ENCODE measurements at places on chromosomes 11 and 22.

GRCh38 chr11:115502636-115503082, 1.6 kb downstream of the CADM1 start:
- DNase-seq = no peak

- DNase-seq = peak; percentile 27
These were observed 6.3 kb downstream of the GRK2 start for GRCh38 chr11:67272327-67273259.

GRCh38 chr11:4607096-4607495, 935 bp downstream of the TRIM68 start:
- DNase-seq = no peak

GRCh38 chr11:123356539-123356938, 73.5 kb upstream of the GRAMD1B start:
- DNase-seq = no peak

DNA sequence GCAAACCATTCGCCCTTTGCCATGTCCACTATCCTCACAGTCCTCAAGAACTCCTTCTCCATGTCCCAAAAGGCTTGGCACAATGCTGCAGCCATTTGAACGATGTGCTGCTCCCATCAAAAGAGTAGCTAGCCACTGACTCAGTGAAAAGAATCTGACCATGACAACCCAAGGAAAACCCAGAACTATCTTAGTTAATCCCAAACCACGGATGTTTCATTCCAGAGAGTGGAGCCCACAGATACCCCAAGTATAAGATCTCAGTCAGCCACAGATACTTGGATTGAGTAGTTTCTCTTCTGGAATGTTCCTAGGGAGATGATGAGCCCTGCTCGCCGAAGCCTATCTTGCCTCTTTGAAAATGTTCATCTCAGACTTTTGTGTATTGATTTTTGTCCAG, 176.9 kb downstream of the NAV2 start:
- no peak for DNase-seq

DNA sequence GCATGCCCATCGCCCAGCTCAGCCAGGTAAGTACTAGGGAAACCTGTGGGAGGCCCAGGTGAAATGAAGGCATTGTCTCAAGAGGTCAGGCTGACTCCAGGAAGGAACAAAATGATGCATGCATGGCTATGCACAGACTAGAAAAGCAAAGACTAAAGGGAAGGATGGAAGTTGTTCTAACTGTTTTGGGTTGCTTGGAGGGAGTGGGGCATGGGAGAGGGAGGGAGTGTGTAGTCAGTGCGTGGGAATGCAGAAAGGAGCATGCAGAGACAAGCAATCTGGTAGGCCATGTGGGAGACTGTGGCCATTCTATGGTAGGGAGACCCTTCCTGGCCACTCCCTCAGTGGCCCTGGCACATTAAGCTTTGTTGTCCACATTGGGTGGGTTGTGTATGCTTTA, 2.9 kb downstream of the MICAL3 start:
- DNase-seq = no peak

DNA sequence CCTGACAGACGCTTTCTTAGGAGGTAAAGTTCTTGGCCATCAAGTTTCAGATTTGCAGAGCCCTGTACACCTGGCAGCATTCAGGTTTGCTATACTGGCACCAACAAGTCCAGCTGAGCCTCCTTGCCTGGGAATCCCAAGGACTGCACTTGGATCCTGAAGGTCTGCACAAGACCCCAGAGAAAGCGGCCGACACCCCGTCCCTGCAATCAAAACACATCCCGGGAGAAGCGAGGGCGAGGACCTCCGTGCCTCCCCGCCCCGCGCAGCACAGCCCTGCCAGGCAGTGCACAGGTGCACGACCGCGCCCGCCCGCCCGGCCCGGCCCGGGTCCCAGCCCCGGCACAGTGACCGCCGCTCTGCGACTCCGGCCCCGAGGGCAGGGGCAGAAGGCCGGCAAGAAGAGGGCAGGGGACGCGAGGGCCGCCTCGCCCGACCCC, 559 bp downstream of the MRTFA start:
- DNase-seq = no peak

DNA sequence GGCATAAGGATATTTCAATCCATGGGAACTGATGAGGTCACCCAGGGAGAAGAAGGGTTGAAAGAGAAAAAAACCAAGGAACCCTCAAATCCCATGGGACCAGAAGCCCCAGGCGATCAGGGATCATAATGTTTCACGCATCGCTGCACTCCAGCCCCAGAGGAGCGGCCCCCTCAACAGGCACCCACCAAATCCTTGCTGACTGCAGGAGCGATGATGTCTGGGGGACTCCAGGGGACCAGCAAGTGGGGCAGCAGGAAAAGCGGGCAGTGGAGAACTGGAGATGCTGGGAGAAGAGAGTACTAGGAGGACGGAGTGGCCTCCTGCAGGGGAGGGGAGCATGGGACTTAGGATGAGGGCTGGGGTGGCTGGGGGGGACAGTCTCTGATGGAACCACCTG, 47.7 kb upstream of the LINC01488 start:
- DNase-seq = no peak

DNA sequence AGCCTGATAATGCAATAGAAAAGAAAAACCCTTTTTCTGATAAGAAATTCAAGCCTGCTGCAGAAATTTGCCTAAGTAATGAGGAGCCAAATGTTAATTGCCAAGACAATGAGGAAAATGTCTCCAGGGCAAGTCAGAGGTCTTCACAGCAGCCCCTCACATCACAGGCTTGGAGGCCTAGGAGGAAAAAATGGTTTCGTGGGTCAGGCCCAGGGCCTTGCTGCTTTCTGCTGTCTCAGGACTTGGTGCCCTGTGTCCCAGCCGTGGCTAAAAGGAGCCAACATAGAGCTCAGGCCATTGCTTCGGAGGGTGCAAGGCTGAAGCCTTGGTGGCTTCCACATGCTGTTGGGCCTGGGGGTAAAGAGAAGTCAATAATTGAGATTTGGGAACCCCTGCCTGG, 131.3 kb downstream of the LARGE1 start:
- DNase-seq = no peak

GRCh38 chr11:60194511-60194910, 11.6 kb upstream of the MS4A6A start:
- no peak for DNase-seq

- no peak for DNase-seq
These were observed 9.0 kb upstream of the TMEM121B start for GRCh38 chr22:17130199-17130598.

DNA sequence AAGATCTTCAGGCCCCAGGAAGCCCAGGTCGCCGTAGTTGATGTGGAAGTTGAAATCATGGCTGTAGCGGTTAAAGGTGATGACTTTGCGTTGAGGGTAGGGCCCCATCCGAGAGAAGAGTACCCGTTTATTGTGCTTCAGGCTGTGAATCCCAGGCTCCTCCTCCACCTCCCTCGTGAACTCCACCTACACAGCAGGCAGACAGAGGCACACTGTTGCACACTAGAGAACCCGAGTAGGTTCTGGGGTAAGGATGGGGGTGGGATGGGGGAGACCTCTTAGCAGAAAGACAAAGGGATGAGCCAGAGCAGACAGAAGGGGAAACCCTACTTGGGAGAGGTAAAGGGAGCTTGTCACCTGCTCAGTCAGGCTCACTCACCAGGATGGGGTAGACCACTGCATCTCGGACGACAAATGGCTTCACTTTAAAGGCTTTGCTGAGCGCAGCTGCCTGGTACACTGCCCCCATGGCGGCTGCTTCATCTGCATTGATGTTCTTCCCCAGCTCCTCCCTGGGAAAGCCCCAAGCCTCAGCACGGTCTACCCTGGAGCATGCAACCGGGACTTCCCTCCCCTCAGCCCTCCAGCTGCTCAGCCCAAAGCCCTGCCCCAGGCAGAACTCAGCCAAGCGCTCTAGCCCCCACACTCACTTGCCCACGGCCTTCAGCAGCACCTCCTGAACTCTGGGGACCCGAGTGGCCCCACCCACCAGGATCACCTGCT, 5.4 kb downstream of the HYOU1 start:
- DNase-seq = no peak

DNA sequence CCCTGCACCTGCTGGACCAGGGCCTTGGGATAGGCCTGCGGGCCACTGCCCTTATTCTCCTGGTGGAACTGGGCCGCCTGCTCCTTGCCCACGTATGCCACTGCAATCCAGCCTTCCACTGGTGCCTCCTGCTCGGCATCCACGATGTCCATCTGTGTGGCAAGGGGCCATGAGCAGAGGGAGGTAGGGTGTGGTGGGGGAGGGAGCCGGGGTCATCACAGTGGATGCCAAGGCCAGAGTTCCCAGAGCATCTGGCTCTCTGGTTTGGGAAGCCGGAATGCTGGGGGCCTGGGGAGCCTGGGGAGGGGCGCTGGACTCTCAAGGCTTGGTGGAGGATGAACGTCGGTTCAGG, 627 bp downstream of the RNF215 start:
- no peak for DNase-seq

DNA sequence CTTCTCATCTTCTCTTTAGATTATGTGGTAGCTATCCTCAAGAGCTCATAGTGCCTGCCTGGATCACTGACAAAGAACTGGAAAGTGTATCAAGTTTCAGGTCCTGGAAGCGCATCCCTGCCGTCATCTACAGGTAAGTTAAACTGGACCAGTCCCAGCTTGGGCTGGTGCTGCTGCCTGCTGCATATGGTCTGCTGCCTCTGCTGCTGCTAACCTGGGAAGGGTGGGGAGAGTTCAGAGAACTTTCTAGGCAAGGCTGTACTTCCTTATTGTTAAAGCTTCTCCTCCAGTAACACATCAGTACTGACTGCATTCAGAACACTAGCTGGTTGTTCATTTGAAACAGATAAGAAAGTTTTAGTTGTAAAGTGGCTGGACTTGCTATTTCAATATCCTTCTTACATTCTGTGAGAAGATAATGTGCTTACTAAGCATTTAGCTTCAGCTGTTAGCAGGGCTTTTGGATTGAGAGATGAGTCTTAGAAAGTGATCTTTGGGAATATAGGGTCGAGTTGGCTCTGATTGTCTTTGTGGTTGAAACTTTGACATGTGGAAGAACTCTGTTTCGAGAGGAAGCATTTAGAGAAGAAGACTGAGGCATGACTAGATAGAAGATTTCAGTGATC, 77.3 kb upstream of the HORMAD2 start:
- DNase-seq = no peak

DNA sequence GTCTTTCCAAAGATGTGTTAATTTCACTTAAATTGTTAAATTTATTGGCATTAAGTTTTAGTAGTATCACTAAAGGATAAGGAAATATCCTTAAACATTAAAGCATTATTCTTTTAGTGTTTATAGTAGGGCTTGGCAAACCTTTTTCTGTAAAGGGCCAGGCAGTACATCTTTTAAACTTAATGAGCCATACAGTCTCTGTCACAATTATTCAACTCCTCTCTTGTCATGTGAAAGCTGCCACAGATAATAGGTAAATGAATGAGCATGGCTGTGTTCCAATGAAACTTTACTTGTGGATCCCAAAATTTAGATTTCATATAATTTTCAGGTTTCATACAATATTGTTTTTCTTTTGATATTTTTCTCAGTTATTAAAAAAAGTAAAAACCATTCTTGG, 268.2 kb upstream of the C11orf87 start:
- DNase-seq = no peak

GRCh38 chr22:35719212-35719875, 1.7 kb downstream of the APOL5 start:
- no peak for DNase-seq

Data from CD4-positive, alpha-beta T cell treated with Interleukin-6 at 100 ng/mL for 8 hours (primary cell).